ENCODE measurements at places on chromosomes 1 and 21.

DNA sequence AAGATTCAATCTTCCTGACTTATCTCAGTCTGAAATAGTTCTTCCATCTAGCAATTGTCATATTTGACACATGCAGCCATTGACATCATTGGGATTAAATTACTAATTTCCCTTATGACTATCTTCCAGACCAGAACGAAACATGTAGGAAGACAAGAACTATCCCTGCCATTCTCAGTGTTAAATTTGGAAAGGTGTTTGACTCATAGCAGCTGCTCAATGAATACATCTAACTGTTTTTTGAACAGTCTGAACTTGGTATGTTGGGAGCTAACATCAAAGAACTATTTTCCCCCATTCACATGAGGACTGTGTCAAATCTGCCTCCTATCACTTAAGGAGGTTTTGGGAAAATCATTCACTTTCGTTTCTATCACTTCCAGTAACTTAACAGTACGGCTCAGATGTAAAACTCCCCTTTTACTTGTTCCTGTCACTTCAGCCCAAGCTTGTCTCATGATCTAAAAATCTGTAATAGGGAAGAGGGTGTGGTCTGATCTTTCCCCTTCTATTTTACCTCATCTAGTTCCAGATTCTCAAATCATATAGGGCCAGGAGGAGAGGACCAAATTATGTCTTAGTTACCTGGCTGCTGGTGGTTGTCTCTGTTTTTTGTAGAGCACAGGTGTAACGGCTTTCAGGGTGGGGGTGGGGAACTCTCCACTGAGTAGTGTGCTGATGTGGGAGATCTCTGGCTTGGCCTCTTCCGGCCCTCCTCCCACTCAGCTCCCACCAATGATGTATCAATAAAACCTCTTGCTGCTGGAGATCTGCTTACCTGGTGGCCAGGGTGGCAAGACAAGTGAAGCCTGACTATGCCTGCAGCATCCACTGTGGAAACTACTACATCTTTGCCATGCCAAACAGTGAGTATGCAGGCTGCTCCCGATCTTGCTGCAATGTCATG is 26.2 kb upstream of the SLAMF1 start:
- no peak for DNase-seq

GRCh38 chr1:170274131-170274501 is 128.4 kb downstream of the NTMT2 start:
- no peak for DNase-seq

- no peak for DNase-seq
These were observed 3.2 kb downstream of the SLC25A33 start for GRCh38 chr1:9542430-9542829.

- no peak for DNase-seq
These were observed 3.6 kb downstream of the PRKAB2 start for GRCh38 chr1:147168626-147169058.

DNA sequence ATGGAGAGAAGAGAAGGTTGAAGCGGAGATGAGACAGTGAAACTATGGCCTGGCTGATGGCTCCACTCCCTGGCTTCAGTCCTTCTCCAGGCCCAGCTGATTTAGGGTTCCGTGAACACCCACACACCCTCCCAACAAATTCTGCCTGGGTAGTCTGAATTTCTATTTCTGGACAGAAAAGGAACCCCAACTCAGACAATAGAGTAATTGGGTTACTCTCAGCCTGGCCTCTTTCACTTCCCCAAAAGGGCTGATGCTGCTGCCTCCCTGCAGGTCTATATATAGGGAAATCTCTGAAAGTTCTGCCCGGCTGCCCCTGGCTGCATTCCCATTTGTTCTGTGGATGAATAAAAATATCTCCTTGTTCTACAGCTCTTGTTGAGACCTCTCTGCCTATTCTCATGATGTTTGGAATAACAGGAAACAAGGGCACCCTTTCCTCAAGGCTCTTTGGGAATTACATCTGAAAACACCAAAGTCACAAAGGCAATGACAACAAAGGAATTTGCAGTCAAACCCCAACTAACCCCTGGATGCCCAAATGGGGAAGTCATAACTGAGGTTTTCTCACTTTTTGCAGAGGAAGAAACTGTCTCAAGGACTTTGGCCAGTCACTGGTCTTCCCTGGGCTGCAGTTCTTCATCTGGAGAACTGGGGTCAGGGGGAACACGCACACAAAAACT is 11.4 kb upstream of the ZSCAN20 start:
- DNase-seq = no peak

- no peak for DNase-seq
These were observed 142.6 kb downstream of the CLIC6 start for GRCh38 chr21:34811368-34811767.

- DNase-seq = no peak
These were observed 54.8 kb downstream of the RAB3GAP2 start for GRCh38 chr1:220217383-220217988.

DNA sequence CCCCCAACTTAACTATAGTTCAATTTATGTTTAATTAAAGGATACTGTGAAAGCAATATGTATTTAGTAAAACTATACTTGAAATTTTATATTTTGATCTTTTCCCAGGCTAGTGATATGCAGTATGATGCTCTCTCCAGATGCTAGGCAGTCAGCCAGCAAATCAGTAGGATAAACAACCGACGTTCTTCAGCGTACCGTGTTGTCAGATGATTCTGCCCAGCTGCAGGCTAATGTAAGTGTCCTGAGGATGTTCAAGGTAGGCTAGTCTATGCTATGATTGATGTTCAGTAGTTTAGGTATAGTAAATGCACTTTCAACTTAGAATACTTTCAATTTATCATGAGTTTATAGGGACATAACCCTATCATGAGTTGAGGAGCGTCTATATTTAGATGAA is 762.6 kb downstream of the MRPL39 start:
- DNase-seq = no peak

GRCh38 chr1:82762829-82763532 is 962.2 kb downstream of the ADGRL2 start:
- no peak for DNase-seq

- no peak for DNase-seq
These were observed 60.1 kb upstream of the USP24 start for GRCh38 chr1:55275151-55275748.

GRCh38 chr21:15491100-15491499 is 238.7 kb upstream of the USP25 start:
- no peak for DNase-seq

DNA sequence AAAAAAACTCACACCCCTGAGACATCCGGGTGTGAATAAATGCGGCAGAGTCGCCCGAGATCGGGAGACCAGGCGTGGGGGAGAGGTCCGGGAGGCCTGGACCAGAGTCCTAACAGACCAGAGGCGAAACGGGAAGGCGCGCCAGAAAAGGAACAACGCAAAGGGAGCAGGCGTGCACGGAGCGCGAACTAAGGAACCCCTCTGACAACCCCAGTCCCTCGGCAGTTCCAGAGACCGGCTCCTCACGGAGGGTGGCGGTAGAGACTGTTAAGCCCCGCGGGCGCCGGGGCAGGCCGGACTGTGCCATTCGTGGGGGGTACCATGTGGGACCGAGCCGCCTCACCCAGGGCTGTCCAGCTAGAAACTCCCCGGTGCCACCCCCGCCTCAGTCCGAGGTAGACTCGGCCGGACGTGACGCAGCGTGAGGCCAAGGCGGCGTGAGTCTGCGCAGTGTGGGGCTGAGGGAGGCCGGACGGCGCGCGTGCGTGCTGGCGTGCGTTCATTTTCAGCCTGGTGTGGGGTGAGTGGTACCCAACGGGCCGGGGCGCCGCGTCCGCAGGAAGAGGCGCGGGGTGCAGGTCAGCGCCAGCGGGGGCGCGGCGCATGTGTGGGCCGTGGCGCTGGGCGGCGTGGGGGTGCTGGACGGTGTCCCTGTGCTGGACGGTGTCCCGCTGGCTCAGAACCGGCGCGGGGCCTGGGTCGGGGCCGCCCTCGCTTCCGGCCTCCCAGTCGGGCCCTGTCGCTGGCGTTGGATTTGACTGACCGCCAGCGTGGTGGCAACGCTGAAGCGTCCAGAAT is at the start of gene PARK7:
PARK7 (plus strand) TSS at position 496 of the 798 bp plus-strand sequence. CDS start 1,075 bp downstream, outside the sequence.
- peak; percentile 86 for DNase-seq

GRCh38 chr1:67685558-67686266 is 711 bp downstream of the GADD45A start:
- DNase-seq = no peak

DNA sequence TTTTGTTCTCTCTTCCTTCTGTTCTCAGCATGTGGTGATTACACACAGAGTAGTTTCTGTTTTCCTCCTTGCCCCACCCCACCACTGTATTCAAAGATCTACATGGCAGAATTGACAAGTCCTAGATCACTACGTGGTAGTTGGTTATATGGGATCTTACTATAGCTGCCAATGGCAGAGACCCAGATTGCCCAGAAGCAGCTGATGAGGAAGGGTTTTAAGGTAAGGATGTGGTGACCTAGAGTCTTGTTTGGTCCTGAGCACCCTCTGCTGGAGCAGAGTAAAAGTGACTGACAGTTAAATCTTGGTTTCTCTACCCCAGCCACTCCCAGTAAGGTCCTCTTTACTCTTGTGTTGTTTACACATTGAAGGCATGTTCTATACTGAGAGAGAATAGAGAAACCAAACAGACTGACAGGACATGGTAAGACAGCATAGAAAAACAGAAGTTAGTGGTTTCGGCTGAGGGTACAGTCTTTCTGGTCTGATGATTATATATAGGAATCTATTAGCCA is 22.8 kb upstream of the STRIP1 start:
- DNase-seq = no peak

DNA sequence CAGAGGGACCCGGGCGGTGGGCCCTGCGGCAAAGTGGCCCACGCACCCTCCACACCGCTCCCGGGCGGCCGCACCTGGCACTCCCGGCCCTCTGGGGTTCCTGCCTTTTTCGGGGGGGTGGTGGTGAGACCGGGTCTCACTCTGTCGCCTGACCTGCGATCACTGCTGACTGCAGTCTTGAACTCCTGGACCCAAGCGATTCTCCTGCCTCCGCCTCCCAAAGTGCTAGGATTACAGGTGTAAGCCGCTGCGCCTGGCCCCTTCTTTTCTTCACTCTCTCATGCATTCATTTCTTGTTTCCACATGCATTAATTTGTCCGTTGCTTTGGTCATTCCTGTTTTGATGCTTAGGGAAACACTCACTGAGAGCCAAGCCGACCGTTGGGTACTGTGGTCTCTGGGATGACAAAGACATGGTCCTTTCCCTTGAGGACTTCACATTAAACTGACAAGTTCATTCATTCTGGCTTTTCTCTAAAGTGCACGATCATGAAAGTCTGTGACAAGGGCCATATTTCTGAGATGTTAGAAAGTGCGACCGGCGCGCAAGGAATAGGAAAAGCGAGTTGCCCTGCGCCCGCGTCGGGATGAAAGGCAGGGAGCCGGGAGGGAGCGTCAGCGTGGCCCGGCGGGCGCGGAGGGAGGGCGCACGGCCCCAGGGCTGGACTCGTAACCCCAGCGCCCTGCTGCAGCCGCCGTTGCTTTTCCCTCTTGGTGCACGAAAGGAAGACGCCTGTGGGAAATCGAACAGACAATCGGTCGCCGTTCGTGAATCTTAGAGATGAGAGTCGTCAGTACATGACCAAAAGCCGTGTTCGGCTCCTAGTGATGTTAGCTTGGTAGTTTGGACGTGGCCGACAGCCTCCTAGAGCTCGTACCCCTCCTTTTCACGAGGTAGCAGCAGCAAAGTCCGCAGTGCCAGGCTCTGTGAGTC is 1.0 kb upstream of the MCOLN2 start:
- DNase-seq = no peak

GRCh38 chr21:45310459-45310858 is 22.8 kb upstream of the POFUT2 start:
- DNase-seq = no peak
